ENCODE measurements at places on chromosomes 3 and 15. TPM values are rescaled to one million over a fixed set of nuclear protein-coding genes. Genes with fewer than 3 reads are reported as not detected.

ALDH1A3 gene
- not detected for total RNA-seq

CSTA gene
- total RNA-seq = not detected

PLSCR5 gene
- not detected for total RNA-seq

IL17RB gene
- not detected for total RNA-seq

DNA sequence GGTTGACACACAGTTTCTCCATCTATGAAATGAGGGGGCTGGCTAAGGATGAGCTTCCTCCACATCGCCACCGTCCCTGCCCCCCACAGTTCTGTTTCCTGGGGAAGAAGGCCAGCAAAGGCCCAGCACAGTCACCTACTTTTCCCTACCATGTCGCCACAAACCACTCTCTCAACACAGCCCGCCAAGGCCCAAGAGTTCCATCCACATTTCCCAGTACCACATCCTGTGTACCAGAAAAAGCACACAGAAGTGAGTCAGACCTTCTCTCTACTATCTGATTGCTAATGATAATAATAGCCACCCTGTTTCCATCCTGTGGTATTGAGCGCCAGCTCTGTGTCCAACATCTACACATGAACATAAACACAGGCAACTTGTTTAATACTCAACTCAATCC is 30.3 kb upstream of the C15orf39 start:
- peak; percentile 65 for DNase-seq
- H3K4me1 ChIP-seq = peaks cover 38% of the 10 kb centered on the region
- no peak overlapping the region for H3K4me3 ChIP-seq
- peak overlapping the region; percentile 61 for H3K27ac ChIP-seq
- peaks cover 12% of the 10 kb centered on the region for H3K27me3 ChIP-seq
- no peaks in the 10 kb centered on the region for H3K36me3 ChIP-seq

DNA sequence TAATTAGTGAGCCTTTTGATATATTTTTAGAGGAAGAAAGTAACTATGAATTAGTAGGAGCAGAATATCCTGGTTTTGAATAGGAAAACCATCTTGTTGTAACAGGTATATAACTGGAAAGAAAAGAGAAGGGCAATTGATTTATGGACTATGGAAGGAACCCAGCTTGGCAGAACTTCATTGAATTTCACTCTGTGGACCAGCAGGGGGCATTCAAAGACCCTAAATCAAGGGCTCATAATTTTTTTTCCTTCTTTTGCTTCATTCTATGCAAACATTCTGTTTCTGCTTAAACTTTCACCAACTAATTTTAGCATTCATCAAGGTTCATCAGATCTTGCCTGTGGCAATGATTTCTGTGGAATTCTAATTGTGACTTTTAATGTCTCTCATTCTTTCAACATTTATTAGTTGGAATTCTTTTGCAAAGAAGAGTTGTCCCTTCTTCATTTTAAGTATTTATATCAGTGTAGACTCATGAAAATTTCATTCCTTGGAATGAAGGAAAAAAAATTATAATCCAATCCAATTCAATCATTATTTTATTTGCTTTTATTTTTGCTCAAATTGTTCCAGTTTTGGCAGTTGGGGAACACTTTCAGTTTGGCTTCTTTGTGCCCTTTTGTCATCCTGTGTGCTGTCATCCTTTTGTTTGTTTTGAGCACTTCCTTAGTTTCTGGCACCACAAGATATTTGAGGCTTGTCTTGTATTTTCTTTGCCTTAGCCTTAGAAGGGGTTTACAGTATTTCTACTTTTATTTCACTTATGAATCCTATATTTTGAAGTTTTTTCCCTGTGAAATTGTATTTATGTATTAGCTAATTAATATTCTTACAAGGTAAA is 30.4 kb downstream of the NXPE3 start:
- H3K36me3 ChIP-seq = peaks cover 4% of the 10 kb centered on the region
- no peak overlapping the region for H3K27ac ChIP-seq
- DNase-seq = no peak
- no peak overlapping the region for H3K4me3 ChIP-seq
- H3K27me3 ChIP-seq = no peaks in the 10 kb centered on the region

GRCh38 chr15:99507504-99508310 is 58.1 kb upstream of the MEF2A start:
- no peak overlapping the region for H3K27ac ChIP-seq
- no peaks in the 10 kb centered on the region for H3K27me3 ChIP-seq
- peaks cover 54% of the 10 kb centered on the region for H3K4me1 ChIP-seq
- no peak for DNase-seq
- no peak overlapping the region for H3K4me3 ChIP-seq
- H3K36me3 ChIP-seq = no peaks in the 10 kb centered on the region

DNA sequence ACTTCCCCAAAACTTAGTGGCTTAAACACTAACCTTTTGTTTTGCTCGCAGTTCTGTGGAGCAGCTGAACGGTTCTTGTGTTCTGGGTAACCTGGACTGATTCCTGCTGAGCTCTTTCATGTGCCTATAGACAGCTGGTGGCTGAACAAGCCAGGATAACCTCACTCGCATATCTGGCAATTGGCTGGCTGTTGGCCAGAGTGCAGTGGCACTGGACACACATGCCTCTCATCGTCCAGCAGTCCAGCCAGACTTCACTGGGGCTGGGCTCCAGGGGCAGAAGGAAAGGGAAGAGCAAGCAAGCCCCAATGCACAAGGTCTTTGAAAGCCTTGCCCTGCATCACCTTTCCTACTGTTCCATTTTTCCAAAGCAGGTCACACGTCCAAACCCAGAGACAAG is 53.6 kb upstream of the GATA2 start:
- no peak overlapping the region for H3K4me3 ChIP-seq
- DNase-seq = no peak
- peaks cover 2% of the 10 kb centered on the region for H3K4me1 ChIP-seq
- H3K36me3 ChIP-seq = no peaks in the 10 kb centered on the region
- no peak overlapping the region for H3K27ac ChIP-seq

- H3K27ac ChIP-seq = peak overlapping the region; percentile 95
- H3K4me3 ChIP-seq = peak overlapping the region; percentile 85
- no peaks in the 10 kb centered on the region for H3K27me3 ChIP-seq
- H3K36me3 ChIP-seq = peaks cover 37% of the 10 kb centered on the region
- peak; percentile 17 for DNase-seq
Measured at GRCh38 chr15:43105077-43105736, 631 bp downstream of the UBR1 start.

DNA sequence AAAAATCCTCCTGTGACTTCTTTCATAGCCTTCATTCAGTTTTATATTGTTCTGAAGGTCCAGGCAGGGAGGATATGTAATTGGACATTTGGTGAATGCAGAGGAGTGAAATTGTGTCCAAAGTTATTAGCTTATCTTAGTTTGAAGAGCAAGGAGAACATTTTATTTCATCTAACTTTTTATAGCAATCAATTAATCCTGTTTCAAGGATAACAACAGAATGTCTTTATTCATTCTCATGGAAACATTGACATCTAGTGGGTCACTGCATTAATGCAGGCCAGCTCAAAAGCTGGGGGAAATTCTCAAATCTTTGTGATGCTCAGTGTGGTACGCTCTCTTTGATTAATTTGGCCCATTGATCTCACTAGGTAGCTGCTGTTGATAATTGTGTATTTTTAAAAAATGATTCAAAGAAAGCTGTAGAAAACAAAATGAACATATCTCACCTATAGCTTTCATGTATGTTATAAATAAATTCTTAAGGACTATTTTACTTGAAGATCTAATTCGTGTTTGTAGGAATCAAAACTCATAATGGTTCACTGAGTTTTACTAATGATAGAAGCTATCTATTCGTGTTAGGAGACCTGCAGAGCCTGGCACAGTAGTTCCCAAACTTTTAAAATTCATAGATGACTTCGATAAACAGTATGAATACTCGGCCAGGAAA is 150.8 kb upstream of the KCNMB2 start:
- no peaks in the 10 kb centered on the region for H3K36me3 ChIP-seq
- DNase-seq = no peak
- H3K4me3 ChIP-seq = no peak overlapping the region

- no peak overlapping the region for H3K4me3 ChIP-seq
- no peak for DNase-seq
- peaks cover 11% of the 10 kb centered on the region for H3K4me1 ChIP-seq
- no peaks in the 10 kb centered on the region for H3K27me3 ChIP-seq
- peaks cover 15% of the 10 kb centered on the region for H3K36me3 ChIP-seq
Measured at GRCh38 chr3:182941719-182942118, 38.6 kb downstream of the DCUN1D1 start.

DNA sequence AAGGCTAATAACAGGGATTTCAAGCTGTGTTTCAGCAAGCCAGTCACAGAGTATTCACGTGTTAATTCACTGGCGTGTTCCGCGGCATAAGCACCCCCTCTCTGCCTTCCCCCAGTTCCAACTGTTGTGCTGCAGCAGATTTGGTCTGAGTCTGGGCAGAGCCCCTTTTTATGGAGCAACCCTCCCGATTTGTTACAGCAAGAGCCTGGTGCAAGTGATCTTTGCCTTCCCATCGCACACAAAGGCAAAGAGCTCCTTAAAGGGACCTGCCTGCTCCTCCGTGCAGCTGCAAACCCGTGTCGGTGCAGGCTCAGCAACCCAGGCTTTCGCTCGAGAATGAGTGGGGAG is 170.5 kb downstream of the KCNAB1 start:
- peaks cover 6% of the 10 kb centered on the region for H3K4me1 ChIP-seq
- DNase-seq = no peak
- peaks cover 66% of the 10 kb centered on the region for H3K27me3 ChIP-seq
- H3K4me3 ChIP-seq = no peak overlapping the region

- H3K36me3 ChIP-seq = no peaks in the 10 kb centered on the region
- H3K4me1 ChIP-seq = no peaks in the 10 kb centered on the region
- no peak overlapping the region for H3K4me3 ChIP-seq
- DNase-seq = no peak
Measured at GRCh38 chr15:101055411-101055810, 136.3 kb downstream of the LRRK1 start.

DNA sequence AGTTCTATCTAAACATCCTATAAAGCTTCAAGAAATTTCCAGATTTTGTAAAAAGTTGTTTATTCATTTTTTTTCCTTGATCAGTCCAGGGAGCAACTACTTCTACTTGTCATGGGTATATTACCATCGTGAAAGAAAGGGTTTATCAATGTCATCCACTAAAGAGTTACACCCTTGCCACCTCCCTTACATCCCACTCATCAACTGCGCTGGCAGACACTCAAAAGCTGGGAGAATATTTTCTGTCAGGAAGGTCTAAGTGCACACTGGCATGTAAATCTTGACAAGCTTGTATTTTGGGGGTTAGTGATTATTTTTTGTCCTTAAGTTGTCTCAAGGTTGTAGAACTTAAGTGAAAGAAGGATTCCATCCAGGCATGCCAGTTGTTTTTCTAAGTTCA is 188.3 kb upstream of the ARL6 start:
- no peaks in the 10 kb centered on the region for H3K27me3 ChIP-seq
- no peak for DNase-seq
- H3K36me3 ChIP-seq = no peaks in the 10 kb centered on the region
- H3K4me1 ChIP-seq = no peaks in the 10 kb centered on the region
- no peak overlapping the region for H3K27ac ChIP-seq

DNA sequence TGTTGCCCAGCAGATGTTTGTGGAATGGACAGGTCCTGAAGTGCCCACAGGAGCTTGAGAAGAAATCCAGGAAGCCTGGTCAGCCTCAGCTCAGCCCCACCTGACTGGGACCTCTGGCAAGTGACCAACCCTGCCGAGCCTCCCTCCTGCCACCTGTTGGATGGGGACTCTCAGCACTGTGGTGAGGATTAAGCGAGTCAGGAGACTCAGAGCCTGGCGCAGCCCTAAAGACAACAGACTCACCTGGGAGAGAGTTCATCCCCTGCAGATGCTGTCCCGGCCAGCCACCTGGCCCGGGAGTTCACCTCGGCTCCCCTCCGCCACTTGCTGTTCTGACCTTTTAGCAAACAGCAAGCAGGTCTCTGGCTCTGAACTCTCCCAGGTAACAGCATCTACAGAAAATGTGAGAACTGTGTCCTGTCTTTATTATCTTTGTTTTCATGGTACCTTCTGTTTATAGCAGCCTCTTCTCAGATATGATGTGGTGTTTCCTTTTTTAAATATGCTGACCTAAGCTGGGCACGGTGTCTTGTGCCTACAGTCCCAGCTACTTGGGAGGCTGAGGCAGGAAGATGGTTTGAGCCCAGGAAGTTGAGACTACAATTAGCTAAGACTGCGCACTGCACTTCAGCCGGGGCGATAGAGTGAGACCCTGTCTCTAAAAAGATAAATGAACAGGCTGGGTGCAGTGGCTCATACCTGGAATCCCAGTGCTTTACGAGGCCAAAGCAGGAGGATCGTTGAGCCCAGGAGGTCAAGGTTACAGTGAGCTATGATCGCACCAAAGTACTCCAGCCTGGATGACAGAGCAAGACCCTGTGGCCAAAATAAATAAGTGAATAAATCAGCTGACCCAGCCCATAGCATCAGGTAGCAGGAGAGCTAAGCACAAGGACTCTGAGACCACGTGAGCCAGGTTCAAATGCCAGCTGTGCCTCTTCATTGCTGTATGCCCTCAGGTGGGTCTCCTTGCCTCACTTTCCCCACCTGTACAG is 32.4 kb upstream of the SLC6A6 start:
- H3K27me3 ChIP-seq = no peaks in the 10 kb centered on the region
- DNase-seq = no peak
- H3K36me3 ChIP-seq = no peaks in the 10 kb centered on the region
- no peaks in the 10 kb centered on the region for H3K4me1 ChIP-seq
- no peak overlapping the region for H3K4me3 ChIP-seq
- no peak overlapping the region for H3K27ac ChIP-seq
